ENCODE measurements at places on chromosomes 12 and 14.

- no peak for DNase-seq
These were observed 3.2 kb downstream of the CD69 start for GRCh38 chr12:9757433-9758025.

DNA sequence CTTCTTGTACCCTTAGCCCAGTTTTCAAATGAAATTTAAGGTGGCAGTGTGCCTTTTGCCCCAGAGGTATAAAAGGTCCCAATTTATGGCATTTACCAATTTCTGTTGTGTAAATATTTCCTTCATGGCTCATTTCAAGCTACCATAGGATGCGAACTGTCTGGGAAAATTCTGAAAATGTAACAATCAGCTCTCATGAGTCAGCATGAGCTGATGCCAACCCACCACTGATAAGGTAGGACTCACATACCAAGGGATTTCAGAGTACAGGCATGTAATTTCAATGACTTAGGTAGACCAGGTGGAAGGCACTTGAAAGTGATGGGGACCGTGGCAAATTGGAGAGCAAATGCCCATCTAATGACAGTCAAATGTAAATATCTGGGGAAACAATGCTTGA lies 169.5 kb downstream of the TTC8 start:
- no peak for DNase-seq

DNA sequence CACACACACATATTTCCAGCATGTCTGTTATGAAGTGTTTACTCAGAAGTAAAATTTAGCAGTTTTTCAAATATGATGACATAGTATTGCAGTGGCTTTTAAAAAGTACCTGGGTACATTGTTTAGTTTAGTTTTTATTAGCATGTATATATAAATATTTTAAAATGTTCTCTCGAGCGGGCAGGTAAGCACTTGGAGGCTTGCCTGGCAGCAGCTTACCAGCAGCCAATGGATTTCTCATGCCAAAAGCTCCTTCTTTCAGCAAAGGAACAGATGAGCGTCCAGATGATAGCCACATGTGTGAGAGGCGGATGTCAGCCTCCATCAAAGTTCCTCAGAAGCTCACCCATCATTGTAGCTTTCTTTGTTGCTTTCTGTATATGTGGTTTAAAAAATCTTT lies 57.2 kb upstream of the LRIG3 start:
- no peak for DNase-seq

- no peak for DNase-seq
These were observed 332.0 kb downstream of the CACNA1C start for GRCh38 chr12:2384533-2385351.

DNA sequence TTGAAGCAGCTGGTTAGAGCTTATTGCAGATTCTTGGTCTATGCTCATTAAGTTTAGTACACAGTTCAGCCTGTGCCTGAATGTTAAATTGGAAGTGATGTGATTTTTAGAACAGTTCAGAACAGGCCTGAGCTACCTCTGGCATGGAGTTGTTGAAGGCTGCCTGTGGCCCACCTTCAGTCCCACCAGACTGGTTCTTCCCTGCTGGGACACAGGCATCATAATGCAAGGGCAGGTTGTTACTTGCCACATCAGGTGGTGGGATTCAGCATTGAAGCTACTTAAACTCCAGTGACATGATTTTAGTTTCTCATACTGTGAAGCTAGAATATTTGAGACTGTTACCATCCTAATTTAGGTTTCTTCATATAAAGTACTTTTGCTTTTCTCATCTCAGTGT lies 49.4 kb downstream of the PROX2 start:
- DNase-seq = no peak

- no peak for DNase-seq
These were observed 54.0 kb downstream of the CPSF2 start for GRCh38 chr14:92175811-92176210.

- no peak for DNase-seq
These were observed 9.7 kb upstream of the ERC1 start for GRCh38 chr12:981176-981828.

GRCh38 chr12:22600181-22600580 lies 24.8 kb upstream of the ETNK1 start:
- DNase-seq = no peak

- DNase-seq = no peak
These were observed 12.7 kb downstream of the KRT1 start for GRCh38 chr12:52667509-52667908.

DNA sequence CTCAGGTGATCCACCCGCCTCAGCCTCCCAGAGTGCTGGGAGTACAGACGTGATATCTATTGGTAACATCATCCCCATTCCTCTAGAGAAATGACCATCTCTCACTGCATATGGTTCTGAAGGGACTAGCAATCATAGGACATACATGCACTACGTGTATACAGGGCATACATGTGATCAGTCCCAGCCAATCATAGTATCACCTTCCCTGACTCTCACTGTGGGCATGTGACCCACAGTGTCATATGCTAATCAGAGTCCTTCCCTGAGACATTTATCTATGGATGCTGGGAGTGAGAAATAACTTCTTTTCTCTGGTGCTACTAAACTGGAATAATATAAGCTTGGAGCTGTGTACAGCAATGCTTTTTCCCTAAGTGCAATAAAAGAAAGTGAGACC lies 12.1 kb upstream of the FBXW8 start:
- no peak for DNase-seq

DNA sequence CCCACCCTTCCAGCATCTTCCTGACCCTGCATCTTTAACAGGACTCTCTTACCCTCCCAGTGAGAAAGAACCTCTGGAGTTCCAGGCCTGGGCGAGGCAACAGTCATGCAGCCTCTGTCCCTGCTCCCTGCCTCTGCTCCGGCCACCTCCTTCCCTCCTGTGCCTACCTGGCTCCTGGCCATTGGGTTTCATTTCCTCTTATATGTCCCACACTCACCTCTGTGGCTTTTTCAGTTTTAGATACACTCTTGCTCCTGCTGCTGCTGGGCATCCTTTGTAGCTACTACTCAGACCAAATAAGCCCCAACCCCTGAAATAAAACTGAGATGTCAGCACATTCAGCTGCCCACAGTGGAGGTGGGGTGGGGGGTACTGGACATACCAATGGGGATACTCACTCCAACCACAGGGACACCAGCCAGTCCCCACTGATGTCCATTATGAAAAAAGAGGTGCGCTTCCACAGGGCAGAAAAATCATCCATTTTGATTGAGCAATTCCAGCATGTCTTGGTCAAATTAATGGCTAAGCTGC lies 99.1 kb upstream of the NRXN3 start:
- no peak for DNase-seq

- DNase-seq = no peak
These were observed 189.1 kb downstream of the MON2 start for GRCh38 chr12:62655666-62656151.

DNA sequence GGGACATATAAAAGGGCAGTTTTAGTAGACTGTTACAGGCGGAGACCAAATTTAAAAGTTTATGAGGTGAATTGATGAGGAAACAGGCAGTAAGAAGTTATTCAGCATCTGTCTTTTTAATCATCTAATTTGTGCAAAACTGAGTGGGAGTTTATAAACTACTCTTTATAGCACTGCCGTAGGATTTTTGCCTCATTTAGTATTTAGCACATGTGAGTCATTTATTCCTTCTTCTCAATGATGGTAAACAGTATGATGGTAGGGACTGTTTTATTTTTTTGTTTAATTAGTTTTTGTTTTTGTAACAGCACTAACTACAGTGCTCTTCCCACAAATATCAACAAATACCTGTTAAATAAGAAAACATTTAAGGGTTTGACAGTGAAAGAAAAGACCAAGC lies 20.6 kb downstream of the TOGARAM1 start:
- no peak for DNase-seq

- DNase-seq = no peak
These were observed 2.1 kb downstream of the UNG start for GRCh38 chr12:109099431-109100020.

DNA sequence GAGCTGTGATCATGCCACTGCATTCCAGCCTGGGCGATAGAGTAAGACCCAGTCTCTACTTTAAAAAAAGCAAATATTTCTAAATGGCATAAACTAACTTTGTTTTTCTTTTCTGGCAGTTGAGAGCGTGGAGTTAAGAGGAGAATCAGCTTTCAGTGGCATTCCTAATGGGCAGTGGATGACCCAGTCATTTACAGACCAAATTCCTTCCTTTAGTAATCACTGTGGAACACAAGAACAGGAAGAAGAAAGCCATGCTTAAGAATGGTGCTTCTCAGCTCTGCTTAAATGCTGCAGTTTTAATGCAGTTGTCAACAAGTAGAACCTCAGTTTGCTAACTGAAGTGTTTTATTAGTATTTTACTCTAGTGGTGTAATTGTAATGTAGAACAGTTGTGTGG lies 21.2 kb downstream of the TDG start:
- no peak for DNase-seq

DNA sequence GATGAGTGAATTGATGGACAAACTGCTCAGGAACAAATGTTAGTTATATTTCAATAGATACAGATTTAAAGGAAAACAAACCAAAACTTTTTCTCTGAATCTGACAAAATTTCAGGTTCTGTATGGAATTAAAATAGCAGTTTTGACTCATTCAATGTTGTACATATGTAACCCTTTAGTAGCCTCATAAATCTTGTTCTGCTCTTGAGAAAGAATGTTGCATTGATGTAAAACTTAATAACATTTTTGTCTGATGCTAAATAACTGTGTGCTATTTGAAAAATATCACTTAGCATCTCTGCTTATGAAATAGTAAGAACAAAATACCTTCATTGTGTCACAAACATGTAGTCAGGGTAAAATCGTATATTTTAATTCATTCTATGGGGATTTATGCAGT lies 168.9 kb upstream of the NOVA1 start:
- DNase-seq = no peak

GRCh38 chr12:14650789-14651188 lies 45.6 kb downstream of the GUCY2C start:
- DNase-seq = no peak

GRCh38 chr14:91246051-91246852 lies 1.7 kb upstream of the GPR68 start:
- no peak for DNase-seq

DNA sequence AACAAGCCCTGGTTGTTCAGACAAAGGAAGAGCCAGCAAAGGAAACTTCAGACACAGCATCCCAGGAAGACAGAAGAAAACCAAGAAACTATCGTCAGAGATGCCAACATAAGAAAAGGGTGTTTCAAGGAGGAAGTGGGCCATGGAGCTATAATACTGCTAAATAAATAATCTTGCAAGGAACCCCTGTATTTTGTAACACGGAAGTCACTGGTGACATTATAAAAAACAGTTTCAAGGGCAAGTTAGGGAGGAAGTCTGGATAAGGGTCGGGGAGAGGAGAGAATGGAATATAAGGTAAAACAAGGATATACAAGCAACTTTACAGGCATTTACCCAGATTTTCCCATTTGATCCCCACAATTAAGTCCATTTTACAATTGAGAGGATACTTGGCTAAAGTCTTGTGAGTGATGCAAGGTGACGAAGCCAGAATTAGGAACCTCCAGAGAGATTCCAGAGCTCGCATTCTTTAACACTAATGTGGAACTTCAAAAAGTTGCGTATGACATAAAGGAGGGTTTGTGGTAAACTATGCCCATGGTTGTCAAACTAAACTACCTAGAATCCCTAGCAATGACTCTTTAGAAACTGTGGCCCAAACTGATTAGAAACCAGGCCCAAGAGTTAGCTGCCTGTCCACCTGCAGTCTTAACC lies 46.4 kb downstream of the PPM1H start:
- no peak for DNase-seq

DNA sequence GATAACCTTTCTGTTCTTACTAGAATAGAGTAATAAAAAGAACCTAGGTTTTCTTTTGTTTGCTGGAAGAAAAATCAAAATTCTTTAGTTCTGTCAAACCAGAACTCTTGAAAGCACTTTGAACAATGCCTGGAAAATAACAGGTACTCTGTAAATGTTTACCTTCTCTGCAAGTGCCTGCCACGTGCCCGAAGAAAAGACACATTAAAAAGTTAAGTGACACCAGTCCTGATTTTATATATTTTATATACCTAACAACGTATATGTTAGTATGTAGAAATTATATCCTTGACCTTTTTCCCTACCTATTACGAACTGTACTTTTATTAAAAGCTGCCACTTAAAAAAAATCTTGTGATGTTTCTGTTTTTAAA lies 976 bp downstream of the THAP2 start:
- no peak for DNase-seq

GRCh38 chr14:94593749-94594431 lies 12.7 kb downstream of the SERPINA5 start:
- no peak for DNase-seq

- DNase-seq = no peak
These were observed 82.8 kb downstream of the SLC25A47 start for GRCh38 chr14:100405760-100406455.

GRCh38 chr12:116980083-116980482 lies 69.3 kb downstream of the FBXW8 start:
- no peak for DNase-seq

DNA sequence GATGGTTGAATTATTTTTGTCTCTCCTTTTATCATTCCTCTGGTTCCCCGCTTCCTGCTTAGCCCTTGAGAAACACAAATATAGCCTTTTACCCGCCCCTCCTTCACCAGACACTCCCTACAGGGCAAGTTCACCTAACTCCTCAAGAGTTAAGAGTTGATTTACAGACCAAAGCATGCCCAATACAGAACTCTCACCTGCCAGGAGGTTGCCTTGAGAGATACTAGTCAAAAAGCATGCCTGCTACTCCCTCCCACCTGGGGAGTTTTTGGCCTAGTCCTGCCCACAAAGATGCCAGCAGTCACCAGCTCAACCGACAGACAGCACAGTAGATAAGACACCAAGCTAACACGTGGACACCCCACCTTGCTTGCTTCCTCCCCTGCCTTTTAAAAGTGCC lies 11.2 kb downstream of the LGMN start:
- no peak for DNase-seq

- DNase-seq = no peak
These were observed 11.6 kb downstream of the AHSA1 start for GRCh38 chr14:77469539-77469938.

- peak; percentile 39 for DNase-seq
These were observed 5.3 kb downstream of the OASL start for GRCh38 chr12:121033625-121034349.

DNA sequence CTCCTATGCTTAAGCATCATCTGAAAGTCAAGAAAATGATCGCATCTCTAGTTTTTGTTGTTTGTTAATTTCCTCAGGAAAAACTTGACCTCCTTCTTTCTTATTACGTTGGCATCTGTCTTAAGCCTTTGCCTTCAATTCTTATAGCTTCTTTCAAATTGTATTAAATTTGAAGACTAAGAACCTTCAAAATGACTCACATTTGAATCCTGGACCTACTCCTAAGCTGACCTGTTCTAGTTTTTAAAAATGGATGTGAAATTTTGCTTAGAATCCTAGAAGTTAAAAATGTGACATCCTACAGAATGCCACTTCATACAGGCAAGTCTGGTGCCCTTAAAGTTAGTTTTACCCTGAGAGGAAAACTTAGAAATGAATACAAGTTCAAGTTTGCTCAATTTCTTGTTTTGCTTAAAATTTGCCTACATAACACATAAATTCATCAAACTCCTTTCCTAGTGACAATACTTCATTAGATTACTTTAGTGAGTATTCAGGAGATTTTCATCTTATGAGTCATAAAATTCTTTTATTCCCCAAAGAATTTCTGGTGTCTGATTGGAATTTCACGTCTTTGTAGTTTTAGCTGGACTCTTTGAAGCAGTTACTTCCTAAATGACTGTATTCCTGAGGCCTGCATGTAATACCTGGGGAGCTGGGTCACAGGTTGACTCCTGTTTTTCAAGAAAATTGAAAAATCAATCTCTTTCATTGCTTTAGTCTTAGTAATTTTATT lies 152.3 kb downstream of the MSRB3 start:
- DNase-seq = peak; percentile 88
